Nephron progenitor cell (in vitro differentiated cells): ENCODE measurements at places on chromosomes 6 and 20.

GRCh38 chr20:31572701-31573554, 32.2 kb upstream of the ID1 start:
- peak; percentile 90 for DNase-seq

DNA sequence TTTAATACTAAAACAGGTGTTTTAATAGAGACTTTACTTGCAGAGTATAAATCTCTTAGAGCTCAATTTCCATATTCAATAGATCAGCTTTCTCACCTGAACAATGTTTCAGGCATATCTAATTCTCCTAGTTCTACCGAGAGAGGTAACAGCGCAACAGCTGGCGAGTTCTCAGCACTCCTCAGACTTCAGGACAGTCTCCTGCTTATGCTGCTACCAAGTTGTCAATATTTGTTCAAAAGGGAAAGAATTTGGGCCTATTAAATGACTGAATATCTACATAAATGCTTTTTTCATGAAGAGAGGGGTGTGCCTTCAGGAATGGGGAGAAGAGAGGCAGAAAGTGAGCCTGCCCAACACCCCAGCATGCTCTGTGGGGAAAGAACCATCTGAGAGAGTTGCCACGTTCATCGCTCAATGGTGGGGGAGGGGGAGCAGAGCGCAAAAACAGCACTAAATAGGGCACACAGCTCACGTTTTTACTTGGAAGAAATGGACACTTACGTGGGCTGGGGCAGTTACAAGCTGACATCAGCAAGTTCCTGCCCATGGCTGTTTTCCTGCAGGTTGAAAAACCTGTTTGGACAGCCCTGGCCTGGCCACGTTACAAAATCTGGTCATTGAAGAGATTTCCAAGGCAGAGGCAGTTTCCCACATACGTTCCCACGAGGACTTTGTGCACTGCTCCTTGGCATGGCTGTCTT, 38.0 kb downstream of the EZR start:
- no peak for DNase-seq

GRCh38 chr6:166207284-166207561, 39.6 kb upstream of the TBXT start:
- no peak for DNase-seq

DNA sequence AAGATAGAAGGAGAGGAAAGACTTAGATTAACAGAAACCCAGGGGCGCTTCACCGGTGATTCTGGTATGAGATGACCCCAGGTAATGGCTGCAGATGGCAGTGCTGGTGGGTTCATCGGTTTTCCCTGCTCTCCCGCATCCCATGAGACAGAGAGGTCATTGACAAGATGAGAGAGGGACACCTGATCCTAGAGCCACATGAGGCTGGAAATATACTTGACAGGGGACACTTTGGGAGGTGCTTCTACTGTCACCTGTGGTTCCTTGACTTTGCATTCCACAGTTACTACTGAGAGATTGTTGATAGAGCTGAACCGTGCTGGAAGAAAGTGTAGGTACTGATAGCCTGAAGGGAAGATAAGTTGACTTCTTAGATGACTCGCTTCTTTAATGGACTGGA, 74.3 kb downstream of the SYNDIG1 start:
- no peak for DNase-seq

GRCh38 chr6:151067684-151068596, 171.8 kb upstream of the AKAP12 start:
- DNase-seq: no peak

DNA sequence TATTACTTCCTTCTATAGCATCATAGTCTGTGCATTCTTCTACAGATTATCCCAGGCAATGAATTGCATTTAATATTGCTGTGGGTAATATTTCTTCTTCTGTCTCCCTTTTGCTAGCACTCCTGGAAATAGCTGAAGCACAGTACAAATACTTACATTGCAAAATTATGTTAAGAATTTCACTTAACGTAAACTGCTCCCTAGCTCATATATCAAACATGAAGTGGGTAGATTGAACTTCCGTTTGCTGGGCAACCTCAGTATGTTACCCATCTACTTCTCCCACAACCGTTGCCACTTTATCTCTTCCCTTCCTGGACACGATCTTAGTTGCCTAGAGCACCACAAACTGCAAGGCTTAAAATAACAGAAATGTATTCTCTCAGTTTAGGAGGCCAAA, 963.3 kb downstream of the KIF16B start:
- DNase-seq: no peak
